ENCODE measurements at places on chromosomes 2 and 18.

DNA sequence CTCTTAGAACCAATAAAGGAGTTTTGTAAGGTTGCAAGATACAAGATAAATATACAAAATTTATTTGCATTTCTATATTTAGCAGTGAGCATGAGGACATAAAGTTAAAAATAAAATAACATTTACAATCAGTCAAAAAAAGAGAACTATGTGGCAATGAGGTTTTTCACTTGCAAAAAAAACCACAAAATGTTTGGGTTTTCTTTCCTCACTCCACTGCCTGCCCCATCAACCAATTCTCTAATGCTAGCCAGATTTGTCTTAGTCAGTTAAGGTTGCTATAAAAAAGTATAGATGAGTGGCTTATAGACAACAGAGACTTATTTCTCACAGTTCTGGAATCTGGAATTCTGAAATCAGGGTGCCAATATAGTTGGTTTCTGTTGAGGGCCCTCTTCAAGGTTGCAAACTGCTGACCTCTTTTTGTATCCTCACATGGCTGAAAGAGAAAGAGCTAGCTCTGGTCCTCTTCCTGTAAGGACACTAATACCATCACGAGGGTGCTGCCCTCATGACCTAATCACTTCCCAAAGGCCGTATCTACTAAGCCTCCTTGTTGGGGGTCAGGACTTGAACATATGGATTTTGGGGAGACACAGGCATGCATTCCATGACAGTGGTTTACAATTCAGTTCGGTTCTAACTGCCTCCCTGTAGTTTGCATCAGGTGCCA, 566.2 kb downstream of the GALR1 start:
- no peak for DNase-seq

DNA sequence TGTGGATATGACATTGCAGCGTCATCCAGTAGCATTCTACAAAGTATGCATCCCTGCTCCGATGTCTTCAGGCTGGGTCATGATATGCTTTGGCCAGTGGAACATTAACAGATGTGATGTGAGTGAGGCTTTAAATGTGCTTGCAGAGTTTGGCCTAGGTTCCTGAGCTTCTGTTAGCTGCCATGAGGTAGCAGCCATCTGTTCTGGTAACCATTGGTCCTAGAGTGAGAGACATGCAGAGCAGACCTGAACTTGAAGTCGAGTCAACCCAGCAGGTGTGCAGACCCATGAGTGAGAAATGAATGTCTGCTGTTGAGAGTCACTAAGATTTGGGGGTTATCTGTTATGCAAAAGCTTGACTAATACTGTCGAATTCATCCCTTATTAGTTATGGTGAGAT, 73.8 kb upstream of the NABP1 start:
- no peak for DNase-seq

DNA sequence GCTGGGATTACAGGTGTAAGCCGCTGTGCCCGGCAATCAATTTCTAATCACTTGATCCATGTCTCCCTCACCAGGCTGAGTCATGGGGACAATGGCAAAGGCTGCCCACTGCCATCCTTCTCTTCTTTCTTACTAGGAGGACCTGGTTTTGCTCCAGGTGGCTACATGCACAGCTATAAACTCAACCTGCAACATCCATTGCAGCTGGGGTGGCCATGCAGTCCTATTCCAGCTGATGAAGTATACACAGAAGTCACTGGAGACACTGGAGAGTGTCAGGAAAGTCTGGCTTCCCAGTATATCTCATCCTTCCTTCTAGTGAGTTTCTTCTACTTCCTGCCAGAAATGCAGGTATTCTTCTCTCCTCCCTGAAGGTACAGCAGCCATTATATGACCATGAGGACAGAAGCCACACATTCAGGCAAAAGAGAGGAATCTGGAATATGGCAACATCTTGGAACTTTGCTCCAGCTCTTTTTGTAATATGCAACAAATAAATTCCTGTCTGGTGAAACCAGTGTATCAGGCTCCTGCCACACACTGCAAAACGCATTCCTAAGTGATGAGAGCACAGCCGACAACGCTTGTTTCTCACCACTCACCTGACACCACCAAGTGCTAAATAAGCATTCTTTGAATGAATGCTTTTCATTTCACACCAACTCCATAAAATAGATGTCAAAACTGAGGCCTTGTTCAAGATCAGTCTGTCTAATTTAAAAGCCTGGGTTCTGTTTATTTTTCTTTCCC, 32.3 kb downstream of the SCTR start:
- peak; percentile 95 for DNase-seq

- no peak for DNase-seq
Measured at GRCh38 chr2:60488291-60488690, 65.2 kb downstream of the BCL11A start.

DNA sequence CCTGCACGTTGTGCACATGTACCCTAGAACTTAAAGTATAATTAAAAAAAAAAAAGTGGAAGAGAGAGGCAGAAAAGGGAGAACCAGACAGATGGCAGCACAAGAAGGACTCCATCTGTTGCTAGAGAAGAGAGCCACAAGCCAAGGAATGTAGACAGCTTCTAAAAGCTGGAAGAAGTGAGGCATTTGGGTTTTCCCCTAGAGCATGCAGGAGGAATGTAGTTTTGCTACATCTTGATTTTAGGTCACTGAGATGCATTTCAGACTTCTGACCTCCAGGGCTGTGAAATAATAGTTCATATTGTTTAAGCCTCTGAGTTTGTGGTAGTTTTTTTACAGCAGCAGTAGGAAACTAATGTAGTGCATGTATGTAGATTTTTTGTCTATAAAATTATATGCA, 46.0 kb downstream of the CAVIN2 start:
- no peak for DNase-seq

DNA sequence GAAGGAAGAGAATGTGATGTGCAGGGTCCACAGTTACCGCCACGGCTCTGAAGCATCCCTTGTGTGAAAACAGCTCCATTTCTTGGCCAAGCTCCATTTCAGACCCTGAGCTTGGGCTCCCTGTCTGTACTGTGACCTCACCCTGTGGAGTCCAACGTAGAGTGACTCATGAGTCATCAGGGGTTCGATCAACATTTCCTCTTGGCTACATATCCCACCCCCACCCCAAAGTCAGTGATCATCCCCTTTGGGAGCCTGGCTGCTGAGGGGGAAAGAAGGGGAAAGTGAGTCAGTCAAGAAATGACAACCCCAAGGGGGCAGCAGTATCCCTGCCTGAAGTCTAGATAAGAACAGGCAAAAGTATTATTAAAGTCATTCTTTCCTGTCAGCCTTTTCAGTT, 62.2 kb downstream of the PAPOLG start:
- DNase-seq: peak; percentile 20

GRCh38 chr2:53129851-53130250, 637.8 kb upstream of the CHAC2 start:
- DNase-seq: peak; percentile 80

DNA sequence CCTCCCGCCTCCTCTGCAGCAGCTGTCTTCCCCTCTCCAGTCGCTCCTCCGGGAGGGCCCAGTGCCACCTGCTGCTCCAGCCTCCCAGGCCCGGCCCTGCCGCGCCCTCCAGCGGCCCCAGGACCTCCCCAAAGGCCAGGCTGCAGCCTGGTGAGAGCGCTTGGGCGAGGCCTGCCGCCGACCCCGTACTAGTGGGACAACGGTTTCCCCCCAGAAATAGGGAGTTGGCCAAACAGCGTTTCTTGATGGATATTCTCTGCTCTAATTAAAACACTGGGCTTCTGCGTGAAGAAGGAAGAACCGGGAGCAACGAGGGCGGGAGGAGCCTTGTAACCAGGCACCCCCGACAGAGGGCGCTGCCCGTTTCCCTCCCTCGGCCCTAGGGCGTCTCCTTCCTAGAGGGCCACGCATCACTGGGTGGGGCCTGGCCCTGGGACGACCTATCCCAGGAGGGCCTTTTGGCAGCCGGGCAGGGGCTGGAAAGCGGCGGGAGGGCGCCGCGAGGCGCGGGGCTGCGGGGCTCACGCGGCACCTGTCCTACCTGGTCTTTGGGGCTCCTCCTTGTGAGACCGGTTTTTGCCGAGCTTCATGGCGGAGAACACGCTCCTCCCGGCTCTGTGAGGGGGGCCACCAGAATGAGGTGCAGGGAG, 25.4 kb upstream of the OTOF start:
- DNase-seq: peak; percentile 73

- DNase-seq: peak; percentile 94
Measured at GRCh38 chr2:180656455-180656847, 324.0 kb upstream of the UBE2E3 start.

GRCh38 chr2:53353135-53354114, 414.2 kb upstream of the CHAC2 start:
- peak; percentile 81 for DNase-seq

DNA sequence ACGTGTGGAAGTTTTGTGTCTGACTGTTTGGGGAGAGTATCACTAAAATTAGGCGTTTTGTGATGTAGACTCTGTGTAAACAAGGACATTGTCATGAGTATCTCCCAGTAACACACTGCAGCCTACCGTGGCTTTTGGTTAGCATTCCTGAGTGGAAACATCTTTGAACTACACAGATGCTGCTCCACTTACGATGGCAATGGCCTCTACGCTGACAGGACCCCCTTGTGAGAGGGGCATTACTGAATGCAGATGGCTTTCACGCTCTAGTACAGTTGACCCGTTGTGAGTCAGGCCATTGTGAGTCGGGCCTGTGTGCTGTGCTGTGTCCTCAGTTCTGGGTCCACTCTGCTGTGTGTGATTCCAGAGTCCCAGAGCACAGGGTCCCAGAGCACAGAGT, 34.4 kb upstream of the ADNP2 start:
- no peak for DNase-seq

DNA sequence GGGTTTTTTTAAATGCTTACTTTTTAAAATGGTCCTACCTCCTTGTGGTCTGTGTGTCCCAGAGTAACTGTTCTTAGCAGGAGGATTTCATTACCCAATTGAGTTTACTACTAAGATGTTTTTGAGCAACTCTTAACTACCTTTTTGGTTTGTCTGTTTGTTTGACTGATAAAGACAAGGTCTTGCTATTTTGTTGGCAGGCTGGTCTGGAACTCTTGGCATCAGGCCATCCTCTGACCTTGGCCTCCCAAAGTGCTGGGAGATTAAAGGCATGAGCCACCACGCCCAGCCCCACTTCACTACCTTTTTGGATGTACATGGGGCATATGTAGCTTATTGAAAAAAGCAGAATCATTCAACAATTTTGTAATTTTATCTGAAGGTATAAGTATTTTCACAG, 14.9 kb downstream of the MRPS9 start:
- no peak for DNase-seq

DNA sequence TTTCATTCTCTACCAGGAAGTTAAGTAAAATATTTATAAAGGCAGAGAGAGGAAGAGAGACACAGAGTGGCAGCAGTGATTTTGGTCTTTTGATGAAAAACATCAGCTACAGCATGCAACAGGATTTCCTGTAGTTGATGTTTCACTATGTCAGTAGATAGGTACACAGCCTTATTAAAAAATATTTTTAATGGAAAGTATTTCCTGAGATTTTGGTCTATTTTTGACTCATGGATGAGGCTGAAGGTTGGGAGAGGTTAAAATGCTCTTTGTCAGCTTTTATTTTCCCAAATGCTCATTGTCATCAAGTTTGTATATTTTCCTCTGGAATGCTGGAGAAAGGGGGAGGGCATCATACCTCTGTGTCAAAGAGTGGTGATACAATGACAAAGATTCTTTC, 1112.5 kb downstream of the CBLN2 start:
- no peak for DNase-seq

DNA sequence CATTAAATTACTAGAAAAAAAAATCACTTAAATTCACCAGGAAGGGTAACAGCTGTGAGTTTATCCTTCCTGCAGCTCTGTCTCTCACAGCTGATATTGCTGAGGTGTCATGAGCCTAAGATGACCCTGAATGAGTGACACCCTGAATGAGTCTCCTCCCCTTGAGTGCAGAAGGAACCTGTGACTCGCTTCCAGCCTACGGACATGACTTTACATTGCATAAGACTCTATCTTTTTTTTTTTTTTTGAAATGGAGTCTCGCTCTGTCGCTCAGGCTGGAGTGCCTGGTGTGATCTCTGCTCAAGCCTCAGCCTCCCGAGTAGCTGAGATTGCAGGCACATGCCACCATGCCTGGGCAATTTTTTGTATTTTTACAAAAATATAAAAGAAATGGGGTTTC, 14.1 kb downstream of the MRO start:
- peak; percentile 81 for DNase-seq

DNA sequence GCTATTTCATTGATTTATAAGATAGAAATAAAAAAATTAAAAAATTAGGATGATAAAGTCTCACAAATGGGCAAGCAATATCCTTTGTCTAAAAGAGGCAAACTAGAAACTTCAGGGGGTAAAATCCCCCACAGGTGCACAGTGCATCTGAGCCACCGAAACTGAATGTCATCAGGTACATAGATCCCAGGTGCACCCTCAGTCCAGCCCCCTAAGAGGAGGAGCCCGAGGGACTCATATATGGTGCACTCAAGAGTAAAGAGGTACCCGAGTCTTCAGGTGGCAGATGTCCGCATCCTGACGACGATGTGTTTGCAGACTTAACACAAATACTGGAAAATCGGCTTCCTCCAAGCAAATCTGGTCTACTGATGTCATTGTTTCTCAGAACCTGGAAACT, 11.3 kb downstream of the QPCT start:
- no peak for DNase-seq
